Activated naive CD4-positive, alpha-beta T cell (primary cell): ENCODE measurements at places on chromosomes 16 and 17.

GRCh38 chr17:38753071-38753506 is 548 bp downstream of the PSMB3 start:
- DNase-seq: no peak

DNA sequence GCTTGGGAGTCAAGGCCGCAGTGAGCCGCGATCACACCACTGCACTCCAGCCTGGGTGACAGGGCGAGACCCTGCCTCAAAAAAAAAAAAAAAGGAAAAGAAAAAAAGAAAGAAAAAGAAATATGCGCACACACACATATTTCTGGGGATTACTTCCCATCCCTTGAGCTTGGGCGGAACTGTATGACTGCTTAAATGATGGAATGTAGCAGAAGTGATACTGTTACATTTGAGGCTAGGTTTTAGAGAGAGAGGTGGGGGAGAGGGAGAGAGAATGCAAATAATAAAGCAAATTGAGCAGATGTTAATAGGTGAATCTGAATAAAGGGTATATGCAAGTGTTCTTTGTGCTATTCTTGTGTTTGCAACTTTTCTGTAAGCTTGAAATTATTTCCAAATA is 12.0 kb upstream of the USP32 start:
- no peak for DNase-seq

GRCh38 chr16:75506574-75506973 is 11.3 kb upstream of the CHST6 start:
- DNase-seq: no peak

DNA sequence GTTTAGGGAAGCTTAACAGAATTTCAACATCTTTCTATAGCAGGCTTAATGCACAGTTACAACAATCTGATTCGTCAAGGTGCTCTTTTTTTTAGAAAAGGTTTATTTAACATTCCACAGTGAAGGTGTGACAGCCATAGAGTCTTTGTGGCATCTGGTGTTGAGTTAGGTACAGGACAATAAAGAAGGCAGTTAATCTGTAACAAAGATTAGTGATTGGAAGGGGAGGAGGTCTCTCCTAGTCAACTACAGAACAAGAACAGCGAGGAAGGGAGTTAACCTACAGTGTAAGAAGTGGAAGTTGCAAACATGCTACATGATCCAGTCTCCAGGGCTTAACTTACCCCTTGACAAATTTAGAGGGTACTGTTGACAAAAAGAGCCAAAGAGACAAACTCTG is 3.0 kb upstream of the ZDHHC7 start:
- DNase-seq: no peak
